Stimulated activated CD4-positive, alpha-beta T cell treated with anti-CD3 and anti-CD28 coated beads, Interleukin-1b, Interleukin-23, amount 100 ng/mL, for 1 hour (primary cell): ENCODE measurements at places on chromosomes 2 and 18.

DNA sequence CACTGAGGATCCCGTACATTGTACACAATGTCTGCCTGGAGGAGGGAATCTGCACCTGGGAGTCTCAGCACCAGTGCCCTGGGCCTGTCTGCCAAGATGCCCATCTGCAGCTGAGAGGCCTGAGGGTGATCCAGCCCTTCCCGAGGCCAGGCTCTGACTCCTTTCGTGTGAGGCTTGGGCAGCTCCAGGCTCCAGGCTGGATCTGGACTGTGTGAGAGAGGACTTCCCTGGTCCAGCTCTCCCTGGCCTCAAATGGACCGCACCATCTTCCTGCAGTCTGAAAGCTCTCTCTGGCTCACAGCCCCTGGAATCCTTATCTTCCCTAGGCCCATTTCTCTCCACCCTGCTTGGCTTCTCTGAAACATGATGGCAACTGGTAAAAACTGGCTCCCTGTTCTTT is 324.6 kb downstream of the DYSF start:
- DNase-seq = no peak

- no peak for DNase-seq
Measured at GRCh38 chr2:74632209-74632938, 15.8 kb downstream of the M1AP start.

DNA sequence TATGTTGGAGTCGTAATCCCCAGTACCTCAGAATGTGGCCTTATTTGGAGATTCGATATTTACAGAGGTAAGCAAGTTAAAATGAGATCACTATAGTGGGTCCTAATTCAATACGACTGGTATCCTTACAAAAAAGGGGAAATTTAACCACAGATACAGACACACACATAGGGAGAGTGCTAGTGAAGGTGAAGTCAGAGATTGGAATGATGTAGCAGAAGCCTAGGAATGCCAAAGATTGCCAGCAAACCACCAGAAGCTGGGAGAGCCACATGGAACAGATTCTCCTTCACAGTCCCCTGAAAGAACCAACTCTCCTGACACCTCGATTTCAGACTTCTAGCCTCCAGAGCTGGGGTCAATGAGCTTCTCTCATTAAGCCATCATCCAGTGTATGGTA is 17.7 kb upstream of the ACTR3 start:
- no peak for DNase-seq

GRCh38 chr2:133458280-133458679 is 110.0 kb downstream of the NCKAP5 start:
- no peak for DNase-seq

GRCh38 chr2:9593925-9594324 is 36.9 kb downstream of the YWHAQ start:
- DNase-seq = no peak

DNA sequence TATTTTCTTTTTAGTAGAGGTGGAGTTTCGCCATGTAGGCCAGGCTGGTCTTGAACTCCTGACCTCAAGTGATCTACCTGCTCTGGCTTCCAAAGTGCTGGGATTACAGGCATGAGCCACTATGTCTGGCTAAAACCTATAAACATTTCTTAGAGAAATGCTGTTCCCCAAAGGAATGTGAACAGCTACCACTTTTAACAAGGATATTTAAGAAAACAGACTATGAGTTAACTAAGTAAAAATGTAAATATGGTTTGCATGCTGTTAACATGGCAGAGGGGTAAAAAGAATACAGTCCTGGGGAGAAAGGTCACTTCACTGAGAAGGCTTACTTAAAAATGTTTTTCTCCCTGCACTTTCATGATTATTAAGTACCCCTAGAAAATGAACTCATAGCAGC is 57.1 kb downstream of the SLC16A14 start:
- DNase-seq = no peak

GRCh38 chr2:241149675-241149924 is 328 bp upstream of the PASK start:
- no peak for DNase-seq

DNA sequence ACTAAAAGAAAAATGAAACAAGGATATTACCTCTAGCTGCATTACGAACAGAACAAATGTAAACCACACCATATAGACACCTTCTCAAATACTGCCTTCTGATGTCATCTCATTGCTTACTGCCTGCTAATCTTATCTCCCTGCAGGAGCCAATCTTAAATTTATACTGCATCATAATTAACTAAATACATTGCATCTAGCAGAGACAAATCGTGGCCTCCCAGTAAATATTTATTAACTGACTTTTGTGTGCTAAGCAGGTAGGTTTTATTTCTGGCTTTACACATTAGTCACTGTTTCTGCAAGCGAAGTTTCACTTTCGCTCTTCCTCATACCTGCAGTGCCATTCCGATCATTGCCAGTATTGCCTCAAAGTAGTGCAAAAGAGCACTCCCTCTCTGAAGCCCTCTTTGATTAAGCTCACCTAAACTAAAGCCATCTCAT is 67.5 kb downstream of the SPATS2L start:
- DNase-seq = no peak

DNA sequence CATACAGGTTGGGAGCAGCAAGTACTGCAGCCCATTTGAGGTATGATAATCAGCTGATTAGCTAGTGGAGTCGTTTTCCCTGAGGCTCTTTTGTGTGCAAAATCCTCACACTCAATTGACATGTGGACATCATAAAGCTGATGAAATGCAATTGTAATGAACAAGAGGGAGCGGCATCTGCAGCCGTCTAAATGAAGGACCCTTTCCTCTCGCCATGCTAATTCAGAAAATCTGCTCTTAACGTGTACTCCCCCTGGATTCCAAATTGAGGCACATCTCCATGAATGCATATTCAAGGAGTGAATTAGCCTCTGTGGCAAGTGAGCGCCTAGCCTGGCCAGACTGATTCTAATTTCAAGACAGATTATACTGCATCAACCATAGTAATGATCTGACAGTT is 260.9 kb upstream of the ATP5MC3 start:
- no peak for DNase-seq

DNA sequence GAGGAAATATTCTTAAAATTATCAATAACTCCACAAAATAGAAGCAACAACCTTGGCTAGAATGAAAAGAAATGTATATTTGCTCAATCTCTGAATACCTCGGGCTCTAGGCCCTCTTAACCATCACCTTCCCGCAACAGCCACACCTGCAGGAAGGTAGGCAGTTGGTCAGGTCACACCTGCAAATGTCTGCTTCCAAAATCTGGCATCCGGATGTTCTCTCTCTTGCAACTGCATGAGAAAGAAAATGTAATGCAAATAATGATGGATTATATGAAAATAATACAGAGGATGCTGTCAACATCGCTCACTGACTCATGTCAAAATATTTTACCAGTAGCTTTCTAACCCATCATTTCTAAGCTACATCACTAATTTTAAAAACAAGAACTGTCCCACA is 148.3 kb downstream of the SATB2 start:
- no peak for DNase-seq

DNA sequence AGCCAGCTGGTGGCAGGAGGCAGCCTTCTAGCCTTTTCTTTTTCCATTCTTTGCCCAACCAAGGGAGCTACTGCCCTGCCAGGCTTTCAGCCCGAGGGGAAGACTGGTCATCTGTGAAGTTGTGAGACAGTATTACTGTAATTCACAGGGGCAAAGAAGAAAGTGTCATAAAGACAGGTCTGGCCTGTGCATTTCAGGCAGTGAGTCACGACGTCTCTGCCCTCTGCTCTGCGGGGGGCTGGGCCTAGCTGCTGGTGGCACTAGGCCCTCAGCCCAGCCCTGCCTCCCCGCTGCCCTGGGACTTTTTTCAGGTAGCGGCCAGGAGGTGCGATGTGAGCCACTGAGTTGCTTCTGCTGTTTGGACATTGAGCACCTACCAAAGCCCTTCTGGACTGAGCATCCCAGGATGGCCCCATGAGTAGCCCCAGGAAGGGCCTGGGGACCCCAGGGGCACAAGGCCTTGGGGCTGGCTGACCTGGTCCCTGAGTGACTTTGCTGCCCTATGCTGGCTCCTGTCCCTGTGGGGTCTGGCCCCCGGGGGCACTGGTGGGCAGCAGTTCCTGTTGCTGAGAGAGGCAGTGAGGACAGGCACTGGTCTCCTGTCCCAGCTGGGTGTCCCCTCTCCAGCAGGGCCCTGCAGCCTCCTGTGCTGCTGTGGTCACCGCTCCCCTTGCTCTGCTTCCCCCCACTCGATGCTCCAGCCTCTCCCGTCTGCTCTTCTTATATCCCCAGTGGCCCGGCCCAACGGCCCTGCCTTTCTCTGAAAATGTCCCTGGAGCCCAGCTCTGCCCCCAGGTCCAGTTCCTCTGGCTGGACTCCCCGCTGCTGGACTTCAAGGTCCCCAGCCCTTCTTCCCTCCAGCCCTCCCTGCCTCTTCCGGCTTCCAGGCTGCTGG is 7.0 kb downstream of the INHBB start:
- no peak for DNase-seq

DNA sequence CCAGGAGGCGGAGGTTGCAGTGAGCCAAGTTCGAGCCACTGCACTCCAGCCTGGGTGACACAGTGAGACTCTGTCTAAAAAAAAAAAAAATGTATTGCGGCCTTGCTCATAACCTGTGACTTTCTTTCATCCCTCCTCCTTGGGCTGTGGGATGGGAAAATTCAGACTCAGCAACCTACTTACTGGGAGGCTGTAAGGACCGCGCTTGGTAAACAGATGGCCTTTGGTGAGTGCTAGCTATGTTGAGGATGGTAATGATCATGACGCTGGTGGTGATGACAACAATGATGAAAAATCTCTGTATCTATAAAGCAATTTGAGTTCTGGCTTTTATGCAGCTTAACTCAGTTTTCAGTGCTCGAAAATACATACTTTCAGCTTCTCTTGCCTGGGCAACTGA is 64.7 kb upstream of the CCDC195 start:
- no peak for DNase-seq

- no peak for DNase-seq
Measured at GRCh38 chr2:17232776-17233556, 285.3 kb downstream of the RAD51AP2 start.

GRCh38 chr2:174705321-174705720 is 59.0 kb downstream of the CHRNA1 start:
- DNase-seq = no peak

- DNase-seq = no peak
Measured at GRCh38 chr2:105243961-105244360, 2.4 kb downstream of the GPR45 start.

DNA sequence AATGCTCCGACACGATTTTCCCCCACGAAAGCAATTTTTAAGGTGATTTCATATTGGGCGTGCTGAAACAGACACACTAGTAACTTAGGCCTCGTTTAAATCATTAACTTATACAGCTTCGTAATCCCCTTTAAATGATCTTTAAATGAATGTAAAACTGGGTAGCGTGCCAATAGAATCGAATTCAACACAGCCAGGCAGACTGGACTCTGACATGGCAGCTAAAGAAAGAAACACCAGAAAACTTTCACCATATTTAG is 2.4 kb upstream of the ID2 start:
- DNase-seq = no peak

DNA sequence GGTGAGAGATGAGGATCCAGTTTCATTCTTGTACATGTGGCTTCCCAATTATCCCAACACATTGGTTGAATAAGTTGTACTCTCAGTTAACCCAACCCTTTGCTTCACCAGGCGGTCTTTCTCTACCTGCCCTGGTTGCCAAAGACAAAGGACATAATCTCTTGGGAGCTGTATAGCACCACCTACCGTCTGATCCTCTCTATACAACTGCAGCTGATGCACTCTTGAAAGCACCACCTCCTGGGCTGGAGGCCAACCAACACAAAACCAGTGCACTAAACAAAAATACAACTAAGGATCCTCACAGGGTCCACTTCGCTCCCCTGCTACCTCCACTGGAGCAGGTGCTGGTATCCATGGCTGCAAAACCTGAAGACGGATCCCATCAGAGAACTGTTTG is 473.6 kb upstream of the NRXN1 start:
- no peak for DNase-seq

- no peak for DNase-seq
Measured at GRCh38 chr2:152127628-152128027, 28.8 kb upstream of the CACNB4 start.

DNA sequence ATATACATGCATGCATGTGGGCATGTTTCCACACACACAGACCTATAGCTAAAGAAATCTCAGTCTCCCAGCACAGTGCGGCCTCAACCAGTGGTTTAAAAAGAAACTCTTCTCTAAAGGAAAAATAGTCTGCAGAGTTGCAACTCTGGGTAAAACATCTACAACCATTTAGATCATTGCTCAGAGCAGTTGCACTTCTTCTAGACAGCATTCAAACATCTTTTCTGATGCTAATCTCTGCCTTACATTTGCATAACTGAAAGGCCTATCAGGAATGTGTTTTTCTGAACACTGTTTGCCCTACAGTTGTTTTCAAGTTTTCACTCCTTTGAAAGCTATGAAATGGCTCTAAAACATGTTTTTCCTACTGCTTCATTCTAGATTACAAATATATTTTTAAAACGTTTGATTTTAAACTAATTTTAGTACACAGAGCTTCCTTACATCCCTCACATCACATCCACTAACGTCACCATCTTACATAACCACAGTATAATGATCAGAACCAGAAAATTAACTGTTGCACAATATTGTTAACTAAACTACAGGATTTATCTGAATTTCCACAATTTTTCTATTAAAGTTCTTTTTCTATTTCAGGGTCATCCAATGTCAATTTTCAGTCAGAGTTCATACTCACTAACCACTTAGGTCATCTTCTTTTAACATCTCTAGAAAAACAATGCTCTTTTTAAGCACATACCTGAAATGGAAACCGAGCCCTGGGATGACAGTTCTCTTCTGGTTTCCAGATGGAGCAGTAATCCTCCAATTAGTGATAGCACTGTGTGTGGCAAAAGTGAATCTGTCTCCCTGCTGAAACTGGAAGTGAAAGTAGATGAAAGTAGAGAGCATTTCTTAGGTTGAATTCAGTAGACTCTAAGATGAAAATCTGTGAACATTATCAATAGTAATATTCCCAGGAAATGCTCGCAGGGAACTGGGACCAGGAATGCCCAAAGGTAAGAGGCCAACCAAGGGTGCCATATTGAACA is 501.6 kb upstream of the GCFC2 start:
- no peak for DNase-seq

DNA sequence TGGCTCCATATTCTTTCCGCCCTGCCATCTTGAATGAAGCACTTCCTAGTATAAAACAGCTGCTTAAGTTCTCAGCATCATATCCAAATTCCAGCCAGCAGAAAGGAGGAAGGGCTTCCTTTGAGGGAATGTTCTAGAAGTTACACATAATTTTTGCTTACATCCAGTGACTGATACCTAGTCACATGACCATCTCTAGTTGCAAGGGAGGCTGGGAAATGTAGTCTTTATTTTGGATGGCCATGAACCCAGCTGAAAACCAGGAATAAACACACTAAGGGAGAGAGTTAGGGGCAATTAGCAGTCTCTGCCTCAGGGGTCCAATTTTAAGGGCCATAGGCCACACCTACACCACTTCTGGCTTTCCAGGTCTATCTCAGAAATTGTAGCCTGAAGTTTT is 57.8 kb upstream of the LMAN1 start:
- no peak for DNase-seq
